PC-9 (cell line): ENCODE measurements at places on chromosomes 11 and 22. TPM values are rescaled to one million over a fixed set of nuclear protein-coding genes. Genes with fewer than 3 reads are reported as not detected.

GRCh38 chr11:116539836-116540418 is 232.9 kb downstream of the BUD13 start:
- DNase-seq = no peak

GRCh38 chr22:31952472-31952871 is 8.1 kb downstream of the YWHAH start:
- DNase-seq = peak; percentile 74

GRCh38 chr11:24383137-24383536 is 113.7 kb upstream of the LUZP2 start:
- no peak for DNase-seq

GRCh38 chr11:104151404-104152204 is 12.3 kb downstream of the PDGFD start:
- DNase-seq = no peak

- DNase-seq = peak; percentile 93
Measured at GRCh38 chr22:37566903-37567798, 6.9 kb downstream of the CDC42EP1 start.

GRIA4 gene
- total RNA-seq = not detected in 2 replicates

- no peak for DNase-seq
Measured at GRCh38 chr11:129425214-129425613, 49.6 kb downstream of the BARX2 start.

- DNase-seq = no peak
Measured at GRCh38 chr22:31659246-31659645, 2.8 kb downstream of the PISD start.

DNA sequence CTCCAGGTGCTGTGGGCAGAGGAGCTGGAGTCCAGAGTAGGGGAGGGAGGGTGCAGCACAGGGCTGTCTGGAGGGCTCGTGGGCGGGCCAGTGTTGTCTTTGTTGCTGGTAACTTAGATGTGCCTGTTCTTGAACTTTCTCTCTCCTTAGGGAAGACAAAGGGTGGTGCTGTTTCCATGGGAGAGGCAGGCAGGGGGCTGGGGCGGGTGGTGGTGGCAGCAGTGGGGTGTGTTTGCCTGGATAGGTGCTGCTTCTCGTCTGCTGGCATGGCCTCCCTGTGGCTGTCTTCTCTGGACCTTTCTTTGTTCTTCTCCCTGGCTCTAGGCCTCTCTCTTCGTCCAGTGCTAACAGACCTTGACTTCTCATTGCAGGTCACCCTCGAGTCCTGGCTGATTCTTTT is 8.5 kb downstream of the SIDT2 start:
- DNase-seq = no peak

TMEM179B gene
- total RNA-seq = 45.5 and 48.3 TPM in 2 replicates
